Gastroesophageal sphincter (tissue), 4 donors: ENCODE measurements at places on chromosomes 11 and 22. TPM values are rescaled to one million over a fixed set of nuclear protein-coding genes. Genes with fewer than 3 reads are reported as not detected.

The LRRC55 gene
- not detected for total RNA-seq

The KRTAP5-11 gene
- total RNA-seq, result not detected

The OR5B12 gene
- not detected for total RNA-seq

The CDCA5 gene
- 0.78 TPM for total RNA-seq

The NLRP6 gene
- total RNA-seq, result 1.9 TPM

The KRTAP5-2 gene
- not detected for total RNA-seq

The SSTR3 gene
- not detected for total RNA-seq

The P2RY2 gene
- 0.67 TPM for total RNA-seq

The C11orf42 gene
- not detected for total RNA-seq

The ACRV1 gene
- not detected for total RNA-seq

The RAB36 gene
- 3.9 TPM for total RNA-seq

GRCh38 chr11:130666781-130667251 lies 218.4 kb downstream of the ADAMTS15 start:
- no peak for ATAC-seq

GRCh38 chr11:47609675-47610074 lies 15.5 kb upstream of the C1QTNF4 start:
- no peak for ATAC-seq

- ATAC-seq, result no peak
These were observed 983.5 kb downstream of the BRD1 start for GRCh38 chr22:48844056-48844675.

- no peak for ATAC-seq
These were observed 10.4 kb downstream of the JAM3 start for GRCh38 chr11:134079317-134079716.

- no peak for ATAC-seq
These were observed 1.6 kb downstream of the ARSA start for GRCh38 chr22:50626314-50626849.

- no peak for ATAC-seq
These were observed 39.6 kb upstream of the RDX start for GRCh38 chr11:110336054-110336453.

- ATAC-seq, result peak; percentile 63
These were observed 152.8 kb upstream of the ZBED5 start for GRCh38 chr11:11010624-11011127.

GRCh38 chr11:2277933-2278523 lies 7.6 kb upstream of the ASCL2 start:
- ATAC-seq, result no peak

- no peak for ATAC-seq
These were observed 12.8 kb downstream of the PTPRJ start for GRCh38 chr11:47992959-47993820.

DNA sequence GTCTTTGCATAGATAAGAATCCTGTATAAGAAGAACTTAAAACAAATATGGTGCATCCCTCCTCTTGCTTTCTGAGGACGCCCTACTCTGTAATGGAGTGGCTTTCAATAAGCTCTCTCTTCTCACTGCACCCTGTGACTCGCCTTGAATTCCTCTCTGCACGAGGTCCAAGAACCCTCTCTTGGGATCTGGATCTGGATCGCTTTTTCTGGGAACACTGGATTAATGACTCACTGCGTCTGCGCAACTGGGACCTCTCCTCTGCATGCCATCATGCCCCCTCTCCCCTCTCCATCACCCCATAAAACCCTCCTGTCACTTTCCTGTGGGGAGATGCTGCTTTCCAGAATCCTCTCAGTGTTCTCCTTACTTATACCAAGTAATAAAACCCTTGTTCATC lies 15.1 kb upstream of the CABP2 start:
- ATAC-seq, result no peak

- no peak for ATAC-seq
These were observed 95.7 kb upstream of the UBASH3B start for GRCh38 chr11:122559734-122560382.

DNA sequence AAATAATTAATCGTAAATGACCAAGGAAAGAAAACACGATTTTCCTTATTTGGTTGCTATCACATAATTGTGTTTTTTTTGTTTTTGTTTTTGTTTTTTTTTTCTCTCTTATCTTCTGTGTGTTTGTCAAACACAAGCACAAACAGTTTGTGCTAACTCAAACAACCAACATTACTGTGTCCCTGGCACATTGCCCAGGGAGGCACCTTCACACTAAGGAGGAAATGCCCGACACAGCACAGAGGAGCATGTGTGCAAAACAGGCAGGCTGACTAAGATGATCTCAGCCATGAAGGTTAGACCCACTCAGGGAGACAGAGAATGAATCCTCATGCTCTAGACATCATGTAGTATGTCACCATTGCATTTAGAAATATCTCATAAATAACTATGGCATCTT lies 130.1 kb downstream of the SOX6 start:
- ATAC-seq, result no peak

GRCh38 chr11:70104419-70104818 lies 26.3 kb downstream of the ANO1 start:
- no peak for ATAC-seq

DNA sequence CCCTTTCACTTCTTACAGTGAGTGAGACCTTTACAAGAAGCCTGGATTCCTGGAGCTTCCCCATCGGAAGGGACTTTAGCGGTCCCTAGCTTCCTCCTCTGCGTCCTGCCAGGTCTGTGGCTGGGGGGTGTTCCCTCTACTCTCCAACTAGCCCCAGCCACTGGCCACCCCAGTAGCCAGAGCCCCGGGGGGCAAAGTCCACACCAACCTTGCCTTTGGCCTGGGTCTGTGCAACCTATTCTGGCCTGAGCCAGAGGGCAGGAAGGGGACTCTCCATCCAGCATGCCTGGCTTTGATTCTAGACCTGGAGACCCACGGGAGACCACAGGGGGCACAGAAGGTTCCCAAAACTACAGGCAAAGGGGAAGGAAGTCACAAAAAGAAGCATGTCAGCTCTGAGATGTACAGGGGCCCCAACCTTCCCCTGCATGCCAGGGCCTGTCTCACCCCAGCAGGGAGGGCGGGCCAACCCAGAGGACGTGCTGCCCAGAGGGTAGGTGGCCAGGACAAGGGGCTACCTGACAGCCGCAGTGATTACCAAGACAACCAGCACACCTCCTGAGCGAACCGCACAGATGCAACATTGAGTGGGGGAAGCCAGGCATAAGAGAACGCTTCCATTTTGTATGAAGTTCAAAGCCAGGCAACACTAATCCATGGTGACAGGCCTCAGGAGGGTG lies 52.4 kb downstream of the DSCAML1 start:
- no peak for ATAC-seq

DNA sequence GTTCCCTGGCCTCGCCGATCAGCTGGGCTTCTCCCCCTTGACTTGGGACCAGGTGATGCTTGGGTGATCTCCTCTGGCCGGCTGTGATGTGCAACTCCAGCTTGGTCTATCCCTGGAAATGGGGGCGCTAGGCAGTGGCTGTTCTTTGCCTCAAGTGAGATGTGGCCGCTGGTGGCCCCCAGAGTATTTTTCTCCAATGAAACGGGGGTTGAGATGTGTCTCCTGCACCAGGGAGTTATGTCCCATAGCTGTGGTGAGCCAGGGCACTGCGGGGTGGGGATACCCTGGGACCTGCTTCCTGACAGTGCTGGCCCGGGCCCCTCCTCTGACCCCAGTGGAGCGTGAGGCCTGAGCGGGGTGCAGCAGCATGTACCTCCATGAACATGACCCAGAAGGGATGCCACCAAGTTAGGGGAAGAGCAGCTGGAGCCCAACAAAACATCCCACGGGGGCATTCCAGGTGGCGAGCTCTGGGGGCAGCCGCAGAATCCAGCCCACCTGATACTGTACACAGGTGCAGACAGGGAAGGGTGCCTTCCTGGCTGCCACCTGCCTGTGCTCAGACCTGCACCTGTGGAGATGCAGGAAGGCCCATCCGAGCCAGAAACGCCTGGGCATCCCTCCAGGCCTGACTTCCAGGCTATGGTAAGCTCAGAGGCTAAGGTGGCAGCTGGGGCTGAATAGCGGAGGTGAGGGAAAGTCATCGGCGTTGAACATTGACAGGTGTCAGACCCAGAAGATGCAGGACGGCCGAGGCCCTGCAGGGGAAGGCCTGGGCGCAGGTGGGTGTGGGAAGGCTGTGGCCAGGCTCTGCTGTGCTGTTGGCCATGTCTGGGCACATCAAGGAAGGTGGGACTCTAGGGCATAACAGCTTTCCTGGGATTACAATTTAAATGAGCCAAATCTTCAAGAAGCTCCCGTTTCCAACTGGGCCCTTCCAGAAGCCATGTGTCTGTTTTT lies 97.3 kb downstream of the CTTN start:
- no peak for ATAC-seq

DNA sequence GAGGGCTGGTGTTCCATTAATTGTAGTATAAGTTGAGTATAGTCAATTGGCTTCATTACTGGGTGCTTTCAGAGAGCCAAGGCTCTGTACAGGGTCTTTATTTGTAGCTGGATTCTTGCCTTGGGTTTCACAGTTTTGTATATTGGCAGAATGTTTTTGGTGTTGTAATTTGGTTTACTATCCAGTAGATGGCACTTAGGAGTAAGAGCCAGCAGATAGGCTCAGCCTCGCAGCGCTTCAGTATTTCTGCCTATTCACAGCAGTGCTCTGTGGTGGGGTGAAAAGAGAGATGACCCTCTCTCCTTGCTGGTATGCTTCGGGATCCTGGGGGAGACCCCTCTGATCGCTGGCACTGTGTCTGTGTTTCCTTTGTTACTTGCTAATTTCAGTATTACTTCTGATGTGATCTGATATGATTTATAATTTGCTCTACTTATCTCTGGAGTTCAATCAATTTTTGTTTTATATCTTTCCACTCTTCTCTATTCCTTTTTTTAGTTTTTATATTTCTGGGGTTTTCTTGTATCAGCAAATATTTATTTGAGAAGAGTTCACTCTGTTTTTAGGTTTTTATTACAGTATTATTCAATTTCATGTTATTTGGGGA lies 52.2 kb downstream of the ANO5 start:
- ATAC-seq, result peak; percentile 53

DNA sequence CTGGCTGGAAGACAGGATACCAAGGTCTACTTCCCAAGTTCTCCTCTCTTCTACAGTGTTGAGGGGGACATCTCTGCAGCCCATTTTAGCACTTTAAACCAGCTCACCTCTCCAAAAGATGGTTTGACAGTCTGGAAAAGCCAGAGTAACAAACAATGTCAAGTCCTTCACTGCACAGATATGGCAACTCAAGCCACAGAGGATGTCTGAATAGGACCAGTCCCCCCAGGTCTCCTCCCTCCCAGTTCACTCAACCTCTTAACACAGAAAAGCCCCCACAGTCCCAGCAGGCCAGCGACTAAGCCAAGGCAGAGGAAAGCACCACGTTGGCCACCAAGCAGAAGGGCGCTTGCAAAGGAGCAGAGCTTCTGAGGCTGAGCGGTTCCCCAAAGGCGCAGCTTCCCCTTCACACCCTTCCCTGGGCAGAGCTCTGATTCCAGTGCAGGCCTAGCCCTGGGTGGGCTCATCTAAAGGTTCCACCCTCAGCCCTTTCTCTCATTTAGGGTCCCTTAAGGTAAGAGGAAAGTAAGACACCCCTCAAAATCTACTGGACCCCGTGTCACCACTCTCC lies 62.7 kb downstream of the PAK1 start:
- ATAC-seq, result peak; percentile 54

DNA sequence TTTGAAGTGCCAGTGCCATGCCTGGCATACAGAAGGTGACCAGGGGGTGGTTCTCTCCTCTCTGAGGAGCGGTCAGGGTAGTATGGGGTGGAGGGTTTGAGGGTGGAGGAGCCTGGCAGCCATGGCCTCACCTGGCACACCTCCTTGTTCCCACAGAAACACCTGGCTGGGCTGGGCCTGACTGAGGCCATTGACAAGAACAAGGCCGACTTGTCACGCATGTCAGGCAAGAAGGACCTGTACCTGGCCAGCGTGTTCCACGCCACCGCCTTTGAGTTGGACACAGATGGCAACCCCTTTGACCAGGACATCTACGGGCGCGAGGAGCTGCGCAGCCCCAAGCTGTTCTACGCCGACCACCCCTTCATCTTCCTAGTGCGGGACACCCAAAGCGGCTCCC lies 9.6 kb downstream of the SERPINH1 start:
- ATAC-seq, result no peak

GRCh38 chr11:123560006-123560405 lies 94.4 kb downstream of the SCN3B start:
- ATAC-seq, result peak; percentile 57

DNA sequence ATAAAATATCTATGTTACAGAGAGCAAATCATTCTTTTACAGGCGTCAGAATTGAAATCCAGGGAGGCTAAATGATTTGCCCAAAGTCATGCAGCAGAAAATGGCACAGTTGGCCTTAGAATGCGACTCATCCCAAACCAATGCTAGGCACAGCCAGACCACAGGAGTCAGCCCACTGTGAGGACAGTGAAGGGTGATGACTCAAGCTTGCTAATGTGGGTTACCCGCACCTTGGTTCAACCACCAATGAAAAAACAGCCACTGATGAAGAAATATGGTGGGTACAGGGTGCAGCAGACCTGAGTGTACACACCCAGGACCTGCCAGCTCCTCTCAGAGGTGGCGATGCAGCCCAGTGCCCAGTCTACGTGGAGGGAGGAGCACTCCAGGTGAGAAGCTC lies 89.7 kb downstream of the ZC3H12C start:
- ATAC-seq, result no peak

- ATAC-seq, result no peak
These were observed 99.8 kb upstream of the NECTIN1 start for GRCh38 chr11:119828819-119829218.

GRCh38 chr11:44301564-44302271 lies 8.2 kb downstream of the ALX4 start:
- no peak for ATAC-seq

- no peak for ATAC-seq
These were observed 22.9 kb upstream of the FCHSD2 start for GRCh38 chr11:73164803-73165540.

DNA sequence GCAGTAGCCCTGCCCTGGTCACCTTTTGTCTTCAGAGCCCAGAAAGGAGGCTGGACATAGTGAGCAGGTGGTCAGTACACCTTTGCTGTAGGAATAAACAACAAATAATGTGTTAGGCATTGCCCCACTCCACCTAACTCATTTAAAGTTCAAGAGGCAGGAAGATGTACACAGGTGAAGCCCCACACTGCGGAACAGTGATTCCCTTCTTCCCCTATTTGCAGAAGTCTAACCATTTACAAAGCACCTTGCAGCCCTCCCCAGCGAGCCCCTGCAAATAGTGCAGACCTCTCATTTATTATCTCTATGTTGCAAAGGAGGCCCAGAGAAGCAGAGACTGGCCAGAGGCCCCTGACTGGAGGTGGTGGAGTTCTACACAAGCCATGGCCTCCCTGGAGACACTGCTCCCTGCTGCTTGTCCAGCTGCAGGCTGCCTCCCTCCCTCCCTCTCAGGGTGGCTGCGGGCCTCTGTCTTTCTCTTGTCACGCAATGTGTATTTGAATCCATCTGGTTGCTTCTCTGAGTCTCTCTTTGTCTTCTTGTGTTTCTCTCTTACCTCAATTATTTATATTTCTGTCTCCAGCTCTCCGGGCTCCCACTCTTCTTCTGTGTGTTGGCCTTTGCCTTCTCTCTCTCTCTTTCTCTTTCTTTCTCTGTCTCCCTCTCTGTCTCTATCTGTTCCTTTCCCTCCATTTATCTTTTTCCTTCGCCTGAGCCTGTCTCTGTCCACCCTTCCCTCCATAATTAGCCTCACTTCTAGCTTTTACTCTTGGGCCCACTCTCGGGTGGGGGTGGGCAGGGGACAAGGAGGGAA lies 59.1 kb upstream of the PRDM11 start:
- ATAC-seq, result no peak
